ENCODE measurements at places on chromosomes 16 and 17.

GRCh38 chr17:60781880-60782412 is 104.3 kb downstream of the BCAS3 start:
- no peak for DNase-seq

- no peak for DNase-seq
Observed at GRCh38 chr16:79365702-79366101, 234.8 kb downstream of the MAF start.

DNA sequence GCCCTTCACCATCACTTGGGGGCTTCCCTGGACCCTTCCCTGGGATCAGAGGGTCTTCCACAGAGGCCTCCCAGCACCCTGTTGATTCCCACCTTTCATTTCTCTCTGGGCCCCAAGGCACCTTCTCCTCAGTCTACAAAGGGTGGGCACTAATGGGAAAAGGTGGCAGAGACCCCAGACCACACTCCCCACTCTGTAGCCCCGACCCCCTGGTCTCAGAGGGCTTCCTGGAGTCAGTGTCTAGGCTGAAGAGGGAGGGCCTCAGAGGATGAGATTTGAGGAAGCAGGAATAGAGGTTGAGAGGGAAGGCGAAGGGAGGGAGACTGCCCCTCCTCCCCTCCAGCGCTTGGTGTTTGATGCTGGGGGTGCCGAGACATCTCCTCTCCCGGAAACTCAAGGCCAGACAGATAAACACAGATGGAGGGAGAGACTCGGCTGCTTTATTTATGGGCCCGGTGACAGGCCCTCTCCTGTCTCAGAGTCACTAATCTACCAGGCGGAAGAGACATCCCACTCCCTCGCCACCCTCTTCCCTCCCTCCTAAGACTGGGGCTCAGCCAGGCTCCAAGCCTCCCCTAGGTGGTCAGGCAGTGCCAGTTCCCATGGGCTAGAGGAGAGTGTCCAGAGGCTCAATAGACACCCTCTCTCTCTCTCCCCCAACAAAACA is 18.5 kb upstream of the SP2 start:
- DNase-seq: no peak

- no peak for DNase-seq
Observed at GRCh38 chr16:56300242-56300623, 108.9 kb downstream of the GNAO1 start.

DNA sequence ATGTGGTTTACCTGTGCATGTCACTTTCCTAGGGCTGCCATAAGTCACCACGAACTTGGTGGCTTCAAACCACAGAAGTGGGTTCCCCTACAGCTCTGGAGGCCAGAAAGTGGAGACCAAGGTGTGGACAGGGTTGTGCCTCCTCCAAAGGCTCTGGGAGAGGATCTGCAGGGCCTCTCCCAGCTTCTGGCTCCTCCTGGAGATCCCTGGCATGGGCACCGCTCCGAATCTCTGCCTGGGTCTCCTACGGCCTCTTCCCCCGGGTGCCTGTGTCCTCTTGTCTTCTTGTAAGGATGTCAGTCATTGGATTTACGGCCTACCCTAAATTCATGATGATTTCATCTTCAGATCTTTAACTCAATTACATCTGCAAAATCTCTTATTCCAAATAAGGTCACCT is 2.5 kb upstream of the SRRM2 start:
- no peak for DNase-seq

DNA sequence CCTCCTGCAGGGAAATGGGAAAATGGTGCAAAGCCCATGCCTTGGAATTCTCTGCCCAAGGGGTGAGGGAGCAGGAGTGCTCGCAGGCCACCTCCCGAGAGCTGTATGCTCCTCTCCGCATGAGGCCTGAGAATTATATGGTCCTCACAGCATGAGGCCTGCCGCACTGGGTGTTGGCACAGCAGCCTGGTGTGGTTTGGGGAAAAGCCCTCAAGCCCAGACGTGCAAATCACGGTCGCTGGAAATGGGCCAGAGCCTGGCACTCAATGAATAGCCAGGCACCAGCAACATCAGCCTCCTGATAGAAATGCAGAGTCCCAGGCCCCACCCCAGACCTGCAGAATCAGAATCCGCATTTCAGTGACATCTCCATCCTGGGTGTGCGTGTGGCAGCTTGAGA is 156.4 kb upstream of the FOXF1 start:
- DNase-seq: no peak

DNA sequence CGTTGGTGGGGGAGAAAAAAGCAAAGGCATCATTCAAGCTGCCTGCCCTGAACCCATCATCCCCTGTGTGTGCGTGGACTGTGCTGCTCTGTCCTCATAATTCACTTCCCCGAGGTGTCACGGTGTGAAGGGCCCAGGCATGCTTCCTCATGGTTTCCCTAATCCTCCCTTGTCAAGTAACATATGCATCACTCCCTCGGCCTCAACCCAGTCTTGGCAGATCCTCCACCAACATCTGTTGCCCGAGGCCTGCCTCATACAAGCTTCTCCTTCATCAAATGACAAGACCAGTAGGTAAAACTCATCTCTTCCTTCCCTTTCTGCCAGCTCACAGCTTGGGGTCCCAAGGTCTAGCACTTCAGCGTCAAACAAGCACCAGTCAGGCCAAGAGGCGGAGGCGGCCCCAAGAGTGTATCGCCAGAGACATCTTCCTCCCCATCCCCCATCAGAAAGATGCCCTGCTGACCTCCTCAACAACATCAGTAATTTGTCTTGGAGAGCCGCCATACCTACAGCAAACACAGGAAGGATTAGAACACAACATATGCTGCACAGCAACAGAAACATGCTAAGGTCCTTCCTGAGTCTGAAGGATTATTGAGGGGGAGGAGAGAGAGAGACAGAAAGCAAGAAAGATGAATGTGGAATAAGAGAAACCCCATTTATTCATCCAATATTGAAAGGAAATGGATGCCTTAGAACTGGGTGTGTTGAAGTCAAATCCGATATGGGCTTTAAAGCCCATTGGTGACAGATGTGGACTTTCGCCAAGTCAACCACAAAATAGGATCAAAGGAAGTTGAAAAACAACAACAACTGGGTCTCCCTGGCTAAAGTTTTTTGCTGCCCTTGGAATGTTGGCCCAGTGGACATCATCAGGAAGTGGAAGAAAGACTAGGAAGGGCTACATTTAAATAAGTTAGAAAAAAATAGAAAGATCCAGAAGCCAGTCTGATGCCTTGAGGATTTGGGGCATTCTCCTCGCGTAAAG is 38.4 kb downstream of the SOX9 start:
- no peak for DNase-seq

GRCh38 chr17:48002916-48003416 is 32.1 kb downstream of the CDK5RAP3 start:
- no peak for DNase-seq

- DNase-seq: no peak
Observed at GRCh38 chr16:57562066-57562465, 19.6 kb downstream of the ADGRG5 start.

- no peak for DNase-seq
Observed at GRCh38 chr17:79251824-79252223, 177.2 kb downstream of the ENGASE start.

GRCh38 chr16:22188595-22189442 is 17.3 kb upstream of the EEF2K start:
- peak; percentile 56 for DNase-seq

GRCh38 chr16:3046641-3047386 is 453 bp downstream of the MMP25 start:
- DNase-seq: no peak

GRCh38 chr16:12826559-12826958 is 22.9 kb upstream of the CPPED1 start:
- no peak for DNase-seq

DNA sequence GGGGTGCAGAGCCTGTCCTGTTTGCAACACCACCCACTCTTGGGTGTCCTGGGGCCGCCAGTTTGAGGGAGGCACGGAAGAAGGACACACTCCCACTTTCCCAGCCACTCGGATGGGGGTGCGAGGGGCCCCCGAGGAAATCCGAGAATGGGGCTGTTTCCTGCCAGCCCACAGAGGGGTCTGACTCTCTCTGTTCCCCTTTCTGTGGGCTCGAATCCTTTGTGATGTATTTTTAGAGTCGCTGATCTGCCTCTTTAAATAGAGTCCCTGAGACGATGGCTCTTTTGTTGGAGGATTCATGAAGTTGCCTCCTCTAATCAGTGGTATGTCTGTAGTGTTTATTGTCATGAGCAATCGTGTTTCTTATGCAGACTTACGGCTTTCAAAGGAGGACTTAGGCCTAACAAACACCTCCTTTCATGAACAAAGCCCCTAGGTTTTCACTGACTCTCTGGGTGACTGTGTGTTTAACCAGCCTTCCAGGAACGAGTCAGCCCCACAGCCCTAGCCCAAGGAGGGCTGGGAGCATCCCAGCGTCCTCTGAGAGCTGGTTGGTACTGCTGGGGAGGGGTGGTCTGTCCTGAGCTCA is 29.1 kb downstream of the CIBAR2 start:
- no peak for DNase-seq

DNA sequence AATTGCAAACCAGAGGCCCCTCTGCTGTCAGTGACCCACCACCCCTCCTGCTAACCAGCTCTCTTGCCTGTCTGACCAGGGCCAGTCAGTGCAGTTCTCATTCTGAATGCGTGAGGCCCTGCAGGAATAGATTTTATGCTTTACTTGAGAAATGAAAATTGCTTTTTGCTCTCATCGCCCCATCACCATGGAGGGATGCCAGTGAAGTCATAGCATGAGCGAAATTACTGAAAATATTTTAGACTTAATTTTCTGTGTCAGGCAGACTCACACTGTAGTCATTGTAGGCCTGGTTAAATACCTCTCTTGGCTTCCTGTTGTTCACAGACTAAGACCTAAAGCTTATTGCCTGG is 490.5 kb upstream of the CDH5 start:
- no peak for DNase-seq

DNA sequence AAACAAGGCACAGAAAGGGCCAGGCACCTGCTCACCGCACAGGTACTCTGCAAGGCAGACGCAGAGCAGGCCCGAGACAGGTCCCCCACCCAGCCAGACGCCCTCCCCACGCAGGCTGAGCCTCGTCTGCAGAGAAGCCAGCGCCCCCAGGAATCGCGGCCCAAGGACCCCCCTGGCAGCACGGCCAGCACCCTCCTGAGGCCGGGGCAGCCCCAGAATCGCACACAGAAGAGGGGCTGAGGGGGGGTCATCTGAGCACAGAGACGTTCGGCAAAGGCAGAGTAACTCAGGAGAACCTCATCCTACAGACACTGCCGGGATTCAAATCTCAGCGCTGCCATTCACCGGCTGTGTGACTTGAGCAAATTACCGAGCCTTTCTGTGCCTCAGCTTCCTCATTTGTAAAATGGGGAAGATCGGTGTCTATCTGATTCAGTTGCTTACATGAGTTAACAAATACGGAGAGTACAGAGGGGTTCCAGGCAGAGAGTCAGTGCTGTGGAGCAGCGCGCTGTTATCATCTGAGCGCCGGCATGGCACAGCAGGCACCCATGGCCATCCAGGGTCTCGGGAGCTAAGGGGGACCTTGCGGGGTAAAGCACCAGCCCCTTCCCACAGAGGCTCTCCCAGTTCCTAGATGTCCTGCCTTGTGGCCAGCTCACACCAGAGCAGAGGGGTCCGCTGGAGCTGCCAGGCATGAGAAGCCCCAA is 10.4 kb downstream of the EMC6 start:
- no peak for DNase-seq

DNA sequence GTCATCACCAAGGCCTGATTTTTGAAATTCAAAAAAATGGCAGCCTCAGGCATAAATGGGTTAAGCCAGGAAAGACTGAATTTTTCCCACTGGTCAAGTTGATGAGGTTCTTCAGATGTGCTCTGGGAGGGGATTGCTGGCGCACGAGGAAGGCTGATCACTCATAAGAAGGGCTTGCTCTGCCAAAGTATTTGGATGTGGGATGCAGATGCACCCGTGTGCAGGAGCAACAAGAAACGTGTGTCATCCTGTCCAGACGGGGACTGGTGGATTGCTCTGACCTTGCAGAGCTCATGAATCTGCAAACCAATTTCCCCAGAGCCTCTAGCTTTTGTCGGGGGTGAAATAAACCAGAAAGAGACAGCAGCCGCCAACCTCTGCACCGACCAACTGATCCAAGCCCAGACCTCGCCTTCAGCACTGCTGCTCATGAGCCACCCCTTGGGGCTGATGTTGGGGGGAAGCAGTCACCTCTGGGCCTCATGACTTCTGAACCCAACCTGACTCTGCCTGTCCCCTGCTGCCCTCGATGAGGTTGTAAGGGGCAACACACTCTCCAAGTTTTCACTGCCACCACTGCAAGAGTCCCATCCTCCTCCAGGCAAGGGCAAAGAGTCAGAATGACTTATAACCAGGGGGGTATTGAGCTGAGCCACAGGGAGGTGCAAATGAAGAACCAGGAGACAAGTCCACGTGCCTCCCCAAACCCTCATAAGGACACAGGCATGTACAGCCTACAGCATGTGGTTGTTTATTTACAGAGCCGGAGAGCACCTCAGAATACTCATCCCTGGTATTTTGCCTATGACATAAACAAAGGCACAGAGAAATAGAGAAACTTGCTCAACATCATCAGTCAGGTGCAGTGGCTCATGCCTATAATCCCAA is 452.0 kb downstream of the SOX9 start:
- DNase-seq: no peak

DNA sequence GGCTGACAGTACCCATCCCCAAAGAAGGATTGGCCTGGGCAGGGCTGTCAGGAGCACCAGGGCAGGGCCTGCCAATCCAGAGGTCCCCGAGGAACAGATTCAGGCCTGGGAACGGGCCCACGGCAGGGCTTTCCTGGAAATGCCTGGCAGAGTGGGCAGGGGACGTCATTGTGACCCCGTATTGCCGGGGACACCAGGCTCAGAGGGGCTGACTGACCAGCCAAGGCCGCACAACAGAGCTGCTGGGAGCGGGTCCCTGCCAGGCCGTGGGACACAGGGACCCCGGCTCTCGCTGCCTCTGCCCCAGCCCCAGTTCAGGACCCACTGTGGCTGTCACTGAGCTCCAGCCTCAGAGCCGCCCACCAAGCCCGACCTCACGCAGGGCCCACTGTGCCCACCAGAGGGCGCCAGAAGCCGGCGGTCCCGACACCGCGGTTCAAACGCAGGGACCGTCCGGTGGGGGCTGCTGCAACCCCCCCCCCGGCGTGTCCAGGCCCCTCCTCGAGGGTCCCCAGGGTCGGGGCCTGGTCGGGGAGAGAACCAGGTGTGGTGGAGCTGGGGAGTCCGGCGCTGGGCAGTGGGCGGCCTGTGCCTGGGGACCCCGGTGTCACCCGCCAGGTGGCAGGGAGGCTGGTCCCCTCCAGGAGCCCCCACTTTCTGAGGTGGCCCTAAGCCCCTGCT is 15.2 kb upstream of the SSTR5 start:
- DNase-seq: peak; percentile 56

DNA sequence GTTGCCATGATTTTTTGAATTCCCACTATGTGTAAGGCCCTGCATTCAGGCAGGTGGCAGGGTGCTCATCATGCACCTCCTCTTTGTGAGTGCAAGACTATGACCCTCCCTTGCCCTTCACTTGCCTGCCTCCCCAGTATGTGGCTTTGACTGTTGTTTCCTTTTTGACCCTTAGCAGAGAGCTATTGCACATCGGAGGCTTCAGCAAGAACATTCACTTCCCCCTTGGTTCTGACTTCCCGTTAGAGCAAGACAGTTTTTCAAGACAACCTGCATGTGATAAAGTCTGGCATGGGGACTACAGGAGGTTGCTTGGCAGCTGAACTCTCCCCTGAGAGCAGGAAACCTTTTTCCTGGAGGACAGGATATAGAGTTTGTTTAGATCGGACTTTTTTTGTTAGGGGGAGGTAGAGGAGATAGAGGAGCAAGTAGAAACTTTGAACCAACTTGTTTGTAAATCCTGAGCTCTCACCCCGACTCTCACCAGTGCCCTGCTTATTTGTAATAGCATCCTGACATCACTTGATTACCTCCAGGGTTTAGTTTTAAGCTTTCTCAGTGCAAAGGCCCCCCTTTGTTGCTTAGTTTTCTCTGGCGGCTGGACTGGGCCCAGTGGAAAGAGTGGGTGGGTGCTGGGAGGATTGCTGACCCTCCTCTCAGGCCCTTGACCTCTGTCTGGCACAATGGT is 34.3 kb downstream of the LIMD2 start:
- DNase-seq: peak; percentile 25

Data from CD4-positive, alpha-beta T cell (primary cell).